Stimulated activated CD8-positive, alpha-beta memory T cell treated with anti-CD3 and anti-CD28 coated beads, Interleukin-7, amount 100 ng/mL, for 1 hour (primary cell): ENCODE measurements at places on chromosomes 4 and X.

DNA sequence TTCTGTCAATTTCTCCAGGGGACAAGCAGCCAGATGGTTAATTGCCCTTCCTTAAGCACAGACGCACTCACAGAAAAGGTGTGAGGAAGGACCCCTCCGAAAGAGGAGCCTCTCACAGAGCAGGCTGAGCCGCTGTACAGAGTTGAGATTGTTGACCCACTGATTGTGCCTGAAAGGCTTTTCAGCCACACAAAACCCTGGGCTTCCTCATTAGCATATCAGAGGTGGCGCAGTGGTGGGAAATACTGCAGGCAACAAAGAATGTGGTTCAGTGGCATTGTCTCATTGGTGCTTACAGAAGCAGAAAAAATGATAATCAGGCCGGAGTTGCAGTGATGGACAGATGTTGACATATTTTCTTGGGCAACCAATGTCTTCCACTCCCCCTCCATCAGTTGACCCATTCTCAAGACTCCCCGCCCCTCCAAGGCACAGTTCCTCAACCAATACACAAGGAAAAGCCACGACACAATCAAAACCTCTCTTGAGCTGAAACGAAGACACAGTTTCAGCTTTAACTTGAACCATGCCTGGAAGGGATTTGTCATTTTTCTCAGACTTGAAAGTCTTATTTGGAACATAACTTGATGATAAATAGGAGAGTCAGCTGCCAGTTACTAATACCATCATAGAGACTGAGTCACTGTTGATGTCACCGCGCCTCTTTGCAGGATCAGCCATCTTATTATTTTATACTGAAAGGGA, 53.1 kb downstream of the ATXN3L start:
- no peak for DNase-seq

GRCh38 chr4:47490550-47490949, 5.5 kb downstream of the ATP10D start:
- DNase-seq: no peak

DNA sequence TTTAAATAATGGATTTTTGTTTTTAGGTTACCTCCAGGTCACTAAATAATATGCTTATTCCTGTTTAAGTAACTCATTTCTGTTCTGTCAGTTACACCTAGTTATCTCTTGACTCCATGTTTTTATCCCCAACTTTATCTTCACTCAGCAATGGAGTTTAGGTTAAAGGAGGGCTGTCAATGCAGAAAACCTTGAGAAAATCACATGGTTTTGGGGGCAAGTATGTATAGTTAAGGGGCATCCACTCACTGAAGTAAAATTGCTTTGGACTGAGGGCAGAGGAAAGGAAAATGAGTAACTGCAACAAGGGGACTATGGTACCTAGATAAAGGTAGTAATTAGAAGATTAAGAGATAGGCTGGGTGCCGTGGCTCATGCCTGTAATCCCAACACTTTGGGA, 87.1 kb downstream of the UBE2K start:
- DNase-seq: no peak

DNA sequence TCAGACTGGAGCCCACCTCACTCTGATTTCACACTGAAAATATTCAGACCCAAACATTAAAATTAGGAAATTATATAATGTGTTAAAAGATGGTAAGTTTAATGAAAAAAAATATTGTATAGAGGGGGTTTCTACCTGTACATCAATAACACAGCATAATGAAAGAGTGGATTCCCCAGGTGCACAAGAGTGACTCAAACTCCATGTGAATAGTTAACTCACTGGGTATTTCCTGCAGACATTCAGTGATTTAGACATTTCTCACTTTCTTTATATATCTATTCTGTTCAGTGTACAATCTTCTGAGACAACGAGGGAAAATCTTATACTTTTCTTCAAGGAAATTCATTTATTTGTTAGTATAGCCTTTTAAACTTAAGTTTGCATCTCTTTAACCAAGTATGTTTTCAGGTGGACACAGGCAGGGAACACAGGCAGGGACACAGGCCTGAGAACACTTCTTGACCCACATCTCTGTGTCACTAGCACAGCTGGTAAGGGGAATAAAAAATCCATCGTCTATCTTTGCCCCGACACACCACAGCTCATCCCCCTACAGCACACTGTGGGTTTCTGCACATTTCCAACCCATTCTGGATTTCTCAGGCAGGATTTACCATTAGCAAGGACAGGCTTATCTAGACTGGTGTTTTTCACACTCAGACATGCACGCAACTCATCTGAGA, 525.5 kb upstream of the BOD1L1 start:
- DNase-seq: no peak

- no peak for DNase-seq
Measured at GRCh38 chr4:73843369-73843768, 6.9 kb downstream of the CXCL6 start.

- no peak for DNase-seq
Measured at GRCh38 chrX:129472116-129472515, 51.2 kb downstream of the SMARCA1 start.

- no peak for DNase-seq
Measured at GRCh38 chr4:89056292-89056952, 563 bp downstream of the FAM13A start.

DNA sequence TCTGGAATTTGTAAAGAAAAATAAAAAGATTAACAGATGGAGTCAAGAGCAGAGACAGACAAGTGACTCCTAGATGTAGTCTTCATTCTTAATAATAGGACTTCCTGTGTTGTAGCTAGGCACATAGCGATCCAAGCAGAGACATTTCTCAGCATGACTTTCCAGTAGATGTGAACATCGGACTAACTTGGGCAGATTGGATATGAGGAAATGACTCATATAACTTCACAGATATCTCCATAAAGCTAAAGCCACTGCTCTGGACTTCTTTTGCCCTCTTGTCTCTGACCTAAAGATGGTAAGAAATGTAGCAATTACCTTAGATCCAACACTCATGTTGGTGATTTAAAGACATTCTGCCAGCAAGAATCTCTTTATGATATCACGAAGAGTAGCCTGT, 131.7 kb downstream of the EPHA5 start:
- DNase-seq: no peak

- no peak for DNase-seq
Measured at GRCh38 chr4:69408451-69408850, 87.3 kb downstream of the UGT2B4 start.

- no peak for DNase-seq
Measured at GRCh38 chr4:8554555-8555100, 25.6 kb upstream of the GPR78 start.

DNA sequence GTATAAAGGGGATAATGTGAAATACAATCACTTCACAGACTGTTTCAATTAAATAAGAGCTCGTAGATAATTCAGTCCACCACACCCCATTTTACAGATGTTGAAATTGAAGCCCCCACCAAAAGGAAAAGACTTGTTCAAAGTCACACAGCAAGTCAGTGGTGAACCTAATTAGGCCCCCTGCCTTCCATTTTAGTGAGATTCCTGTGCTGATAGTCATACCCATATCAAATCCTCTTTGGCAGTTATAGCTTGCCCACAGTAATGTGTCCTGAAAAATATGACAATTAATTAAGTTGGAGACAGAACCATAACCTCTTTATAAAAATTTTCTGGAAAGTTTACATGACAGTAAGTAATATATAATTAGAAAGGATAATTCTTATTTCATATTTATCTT, 58.0 kb downstream of the AR start:
- DNase-seq: no peak

DNA sequence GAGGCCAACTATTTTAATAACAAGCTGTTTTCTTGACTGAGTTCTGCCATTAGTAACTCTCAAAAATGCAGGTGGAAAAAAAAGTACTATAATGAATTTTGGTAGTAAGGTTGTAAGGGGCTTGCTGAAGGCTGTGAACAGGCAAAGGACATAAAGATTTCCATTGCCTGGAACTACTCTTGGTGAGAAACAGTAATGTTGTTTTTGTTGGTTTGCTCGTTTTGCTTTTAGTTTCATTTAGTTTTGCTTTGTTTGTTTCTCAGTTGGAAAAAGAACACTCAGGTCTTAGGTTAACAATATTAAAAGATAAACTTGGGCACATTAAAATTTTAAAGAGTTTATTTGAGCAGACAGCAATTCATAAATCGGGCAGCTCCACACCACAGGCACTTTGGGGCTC, 824.5 kb upstream of the HTR2C start:
- no peak for DNase-seq

GRCh38 chr4:15012017-15012788, 9.9 kb downstream of the CPEB2 start:
- DNase-seq: no peak

- DNase-seq: no peak
Measured at GRCh38 chrX:24862343-24862742, 153.4 kb downstream of the ARX start.

DNA sequence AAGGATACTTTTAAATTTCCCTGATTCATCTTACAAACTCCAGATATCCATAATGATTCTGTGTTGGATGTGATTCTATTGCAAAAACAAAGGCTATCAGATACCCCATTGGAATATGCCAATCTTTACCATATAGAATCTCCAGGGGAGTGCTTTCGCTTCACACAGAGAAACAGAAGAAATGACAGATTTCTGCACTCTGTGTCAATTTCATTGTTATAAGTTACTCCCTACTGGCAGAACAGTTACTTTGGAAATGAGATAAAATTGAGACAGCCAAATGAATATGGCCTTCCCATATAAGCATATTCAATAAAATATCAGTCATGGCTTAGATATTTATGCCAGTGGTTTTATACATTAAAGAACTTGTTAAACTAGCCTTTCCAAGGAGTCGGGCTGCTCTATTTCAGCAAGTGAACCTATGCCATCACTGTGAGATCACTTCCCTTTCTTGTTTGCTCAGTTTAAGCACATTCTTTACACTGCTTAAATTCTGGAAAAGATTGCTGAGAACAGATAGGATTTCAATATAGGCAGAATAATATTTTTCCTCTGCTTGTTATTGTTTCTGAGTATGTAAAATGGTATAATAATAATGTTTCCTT, 127.5 kb upstream of the ANXA10 start:
- DNase-seq: no peak

DNA sequence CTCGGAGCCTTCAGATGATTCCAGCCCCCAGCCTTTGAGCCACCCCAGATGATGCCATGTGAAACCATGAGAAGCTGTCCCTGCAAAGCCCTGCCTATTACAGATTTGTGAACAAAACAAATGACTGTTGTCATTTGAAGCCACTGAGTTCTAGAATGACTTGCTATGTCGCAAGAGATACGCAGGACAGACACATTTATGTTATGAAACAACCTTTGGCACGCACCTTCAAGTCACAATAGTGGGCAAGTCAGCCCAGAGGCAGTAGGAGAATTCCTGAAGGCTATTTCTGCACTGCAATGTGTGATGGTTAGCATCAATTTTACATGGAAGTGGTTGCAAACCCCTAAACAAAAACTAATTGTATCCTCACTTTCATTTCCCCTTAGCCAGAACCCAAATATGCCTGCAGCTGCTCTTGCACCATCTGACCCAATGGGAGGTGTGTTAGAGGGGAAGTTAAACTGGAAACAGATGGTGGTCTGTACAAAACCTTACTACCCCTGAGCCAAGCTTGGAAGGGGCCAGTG, 174.4 kb upstream of the ATP6AP2 start:
- no peak for DNase-seq

DNA sequence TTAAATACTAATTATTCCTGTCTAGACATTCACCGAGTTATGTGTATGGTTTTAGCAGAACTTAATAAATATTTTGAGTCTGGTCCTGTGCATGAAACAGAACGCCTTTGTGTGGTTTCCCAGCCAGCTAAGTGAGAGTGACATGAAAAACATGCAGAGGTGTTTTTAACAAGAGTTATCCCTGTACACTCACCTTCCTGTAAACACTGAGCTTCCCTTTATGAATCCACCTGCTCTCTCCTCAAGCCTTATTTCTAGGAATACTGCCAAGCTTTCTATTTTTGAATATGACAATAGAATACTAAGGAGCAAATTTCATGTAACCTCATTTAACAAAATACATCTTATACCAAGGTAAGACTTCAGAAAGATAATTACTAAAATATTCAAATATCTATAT, 270.3 kb upstream of the CTSO start:
- DNase-seq: no peak

- DNase-seq: no peak
Measured at GRCh38 chr4:151530230-151530629, 121.3 kb downstream of the FHIP1A start.

DNA sequence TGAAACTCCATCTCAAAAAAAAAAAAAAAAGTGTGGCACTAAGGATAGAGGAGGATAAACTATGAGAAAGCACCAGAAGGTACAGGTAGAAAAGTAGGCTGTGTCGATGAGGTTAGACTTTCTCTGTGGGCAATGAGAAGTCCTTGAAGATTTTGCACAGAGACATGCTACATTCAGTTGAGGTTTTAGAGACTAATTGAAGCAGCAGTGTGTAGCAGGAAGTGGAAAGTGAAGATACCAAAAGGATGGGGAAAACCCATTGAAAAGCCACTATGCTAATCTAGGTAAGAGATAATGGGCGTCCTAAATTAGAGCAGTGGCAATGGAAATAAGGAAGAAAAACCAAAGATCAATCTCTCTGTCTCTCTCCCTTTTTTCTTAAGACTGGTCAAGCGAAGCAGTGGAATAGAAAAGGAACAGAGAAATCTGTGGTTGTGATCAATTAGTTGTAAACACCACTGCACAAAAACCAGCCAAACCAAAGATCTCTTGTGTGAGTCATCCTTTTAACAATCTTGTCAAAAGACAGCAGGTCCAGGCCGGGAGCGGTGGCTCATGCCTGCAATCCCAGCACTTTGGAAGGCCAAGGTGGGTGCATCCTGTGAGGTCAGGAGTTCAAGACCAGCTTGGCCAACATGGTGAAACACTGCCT, 3.5 kb downstream of the SPINK2 start:
- no peak for DNase-seq

DNA sequence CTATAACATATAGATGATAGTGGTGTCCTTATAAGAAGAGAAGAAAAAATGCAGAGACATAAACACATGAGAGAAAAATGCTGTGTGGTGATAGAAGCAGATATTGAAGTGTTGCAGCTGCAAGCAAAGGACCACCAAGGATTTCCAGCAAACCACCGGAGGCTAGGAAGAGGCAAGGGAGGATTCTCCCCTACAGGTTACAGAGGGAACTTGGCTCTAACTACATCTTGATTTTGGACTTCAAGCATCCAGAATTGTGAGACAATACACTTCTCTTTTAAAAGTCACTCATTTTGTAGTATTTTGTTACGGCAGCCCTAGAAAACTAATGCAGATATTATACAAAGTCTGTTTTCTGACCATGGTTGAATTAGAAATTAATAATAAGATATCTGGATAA, 30.4 kb upstream of the CHRDL1 start:
- DNase-seq: no peak
